ENCODE measurements at places on chromosomes 1 and 21.
A peak's percentile ranks its signal among the peaks of the same experiment; 100 is the strongest.

- DNase-seq = no peak
These were observed 5.3 kb downstream of the IL23R start for GRCh38 chr1:67171574-67171955.

- no peak for DNase-seq
These were observed 25.7 kb downstream of the TENT5C start for GRCh38 chr1:117631359-117632160.

GRCh38 chr1:36162680-36163239 lies 6.8 kb downstream of the MAP7D1 start:
- DNase-seq = no peak

- DNase-seq = peak; percentile 57
These were observed 23.4 kb upstream of the RPTN start for GRCh38 chr1:152182431-152182830.

DNA sequence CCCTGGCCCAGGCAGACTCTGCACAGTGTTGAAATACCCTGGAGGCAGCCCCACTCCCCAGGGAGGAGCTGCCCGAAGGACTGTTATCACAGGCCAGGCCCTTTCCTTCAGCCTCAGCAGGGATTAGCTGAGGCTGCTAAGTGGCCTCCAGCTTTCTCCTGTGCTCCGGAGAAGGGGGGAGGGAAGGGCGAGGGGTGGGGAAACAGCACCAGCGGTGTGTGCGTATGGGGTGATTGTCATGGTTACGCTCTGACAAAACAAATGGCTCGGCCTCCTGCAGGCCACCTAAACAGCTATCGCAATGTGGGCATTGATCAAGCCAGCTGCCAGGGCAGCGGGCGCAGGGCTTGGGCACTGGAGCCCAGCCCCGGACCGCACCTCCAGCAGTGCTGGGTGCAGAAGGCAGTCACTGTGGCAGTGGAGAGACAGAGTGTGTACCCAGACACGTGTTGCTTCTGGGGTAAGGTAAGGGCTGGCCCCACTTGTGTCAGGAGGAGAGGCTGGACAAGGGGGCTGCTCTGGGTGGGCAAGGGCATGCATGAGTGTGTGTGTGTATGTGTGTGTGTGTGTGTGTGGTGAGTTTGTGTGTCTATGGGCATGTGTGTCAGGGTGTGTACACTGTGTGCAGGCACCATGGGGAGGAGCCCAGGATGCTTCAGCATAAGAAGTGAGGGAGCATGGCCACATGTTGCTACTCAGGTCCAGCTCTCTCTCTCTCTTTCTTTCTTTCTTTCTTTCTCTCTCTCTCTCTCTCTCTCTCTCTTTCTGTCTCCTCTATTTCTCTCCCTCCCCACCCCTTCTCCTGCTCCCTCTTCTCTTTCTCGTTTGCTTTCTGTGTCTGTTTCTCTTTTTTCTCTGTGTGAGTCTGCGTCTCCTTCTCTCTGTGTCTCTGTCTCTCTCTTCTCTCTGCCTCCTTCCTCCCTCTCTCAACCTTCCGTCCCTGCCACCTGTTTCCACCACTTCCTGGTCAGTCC lies at the start of gene VWA5B1:
Gene VWA5B1, plus strand, starts transcription at position 252 of the 974 bp plus-strand sequence. CDS start 19,727 bp downstream, outside the sequence.
- no peak for DNase-seq

DNA sequence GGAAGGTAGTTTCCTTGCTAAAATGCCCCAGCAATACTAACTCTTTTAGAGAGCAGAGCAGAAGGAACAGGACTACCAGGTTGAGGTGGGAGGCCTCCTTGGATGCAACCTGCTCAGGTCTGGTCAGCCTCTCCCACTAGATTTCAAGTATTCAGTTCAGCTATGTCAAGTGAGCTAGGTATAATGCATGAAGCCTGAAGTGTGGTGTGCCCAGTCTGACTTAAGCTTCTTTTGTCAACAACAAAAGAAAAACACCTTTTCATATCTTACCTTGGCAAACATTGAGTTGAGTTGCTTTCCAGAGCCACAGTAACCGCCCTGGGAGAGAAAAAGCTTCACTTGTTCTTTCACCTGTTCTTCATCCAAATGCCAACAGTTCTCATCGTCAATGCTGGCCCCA lies 47.8 kb downstream of the UROD start:
- no peak for DNase-seq

Measured in NCI-H1694 (cell line).